ENCODE measurements at places on chromosomes 4 and X. TPM values are rescaled to one million over a fixed set of nuclear protein-coding genes. Genes with fewer than 3 reads are reported as not detected.

NPY5R gene
- not detected for total RNA-seq

TCEAL3 gene
- 10.5 TPM for total RNA-seq

TCEAL7 gene
- 1.5 TPM for total RNA-seq

CXorf65 gene
- total RNA-seq, result not detected

MAMLD1 gene
- 1.1 TPM for total RNA-seq

PF4V1 gene
- total RNA-seq, result not detected

Data from vein endothelial cell (primary cell).